CD4-positive, alpha-beta T cell treated with Interleukin-4 for 4 hours (primary cell): ENCODE measurements at places on chromosomes 4 and X.

- no peak for DNase-seq
Measured at GRCh38 chrX:26511589-26512363, 295.8 kb downstream of the MAGEB5 start.

GRCh38 chr4:7414046-7414445 lies 20.7 kb downstream of the PSAPL1 start:
- no peak for DNase-seq

- no peak for DNase-seq
Measured at GRCh38 chrX:11273544-11273943, 19.7 kb upstream of the AMELX start.

- DNase-seq = no peak
Measured at GRCh38 chr4:154003378-154003777, 214.5 kb upstream of the SFRP2 start.

GRCh38 chr4:100632163-100632562 lies 114.3 kb upstream of the EMCN start:
- DNase-seq = no peak

DNA sequence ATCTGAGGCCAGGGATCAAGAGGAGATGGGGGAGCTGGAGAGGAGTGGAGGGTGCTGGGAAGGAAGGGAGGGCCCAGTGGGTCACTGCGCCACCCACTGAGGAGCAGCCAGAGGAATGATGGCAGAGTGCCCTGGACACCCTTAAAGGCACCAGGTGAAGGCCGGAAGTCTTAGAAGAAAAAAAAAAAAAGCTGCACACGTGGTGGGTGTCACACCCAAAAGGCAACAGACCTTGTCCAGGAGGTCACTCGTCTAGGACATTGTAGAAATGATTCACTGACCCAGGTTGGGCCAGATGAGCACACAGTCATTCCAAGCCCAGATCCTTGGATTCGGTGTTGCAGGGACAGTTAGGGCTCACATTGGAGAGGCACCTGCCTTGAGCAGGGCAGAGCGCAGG lies 93.5 kb upstream of the TRIM2 start:
- DNase-seq = no peak

GRCh38 chr4:82561786-82562563 lies at the start of gene TMEM150C:
Gene TMEM150C, minus strand, starts transcription at chr4:82561988. Its CDS starts 57,331 bp downstream, at chr4:82504657.
- DNase-seq = no peak

DNA sequence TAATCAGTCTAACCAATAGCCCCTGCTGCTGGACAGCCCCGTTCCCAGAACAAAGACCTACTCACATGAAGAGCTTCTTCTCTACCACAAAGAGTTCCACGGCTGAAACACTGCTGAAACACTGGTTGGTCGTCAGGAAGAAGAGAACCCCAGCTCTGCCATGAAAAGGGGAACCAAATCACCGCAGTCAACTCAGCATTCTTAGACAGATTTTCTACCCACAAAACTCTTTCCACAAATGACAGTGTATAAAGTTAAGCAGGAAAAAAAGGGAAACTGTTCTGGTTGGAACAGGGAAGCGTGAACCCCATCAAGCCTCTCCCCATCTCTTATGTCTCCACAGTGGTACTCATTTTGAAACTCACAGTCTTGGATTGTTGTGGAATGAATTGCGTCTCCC lies 57.3 kb downstream of the ABCG2 start:
- DNase-seq = no peak

- no peak for DNase-seq
Measured at GRCh38 chr4:15586066-15586465, 69.1 kb downstream of the FBXL5 start.
